ENCODE measurements at places on chromosomes 6 and 20.

DNA sequence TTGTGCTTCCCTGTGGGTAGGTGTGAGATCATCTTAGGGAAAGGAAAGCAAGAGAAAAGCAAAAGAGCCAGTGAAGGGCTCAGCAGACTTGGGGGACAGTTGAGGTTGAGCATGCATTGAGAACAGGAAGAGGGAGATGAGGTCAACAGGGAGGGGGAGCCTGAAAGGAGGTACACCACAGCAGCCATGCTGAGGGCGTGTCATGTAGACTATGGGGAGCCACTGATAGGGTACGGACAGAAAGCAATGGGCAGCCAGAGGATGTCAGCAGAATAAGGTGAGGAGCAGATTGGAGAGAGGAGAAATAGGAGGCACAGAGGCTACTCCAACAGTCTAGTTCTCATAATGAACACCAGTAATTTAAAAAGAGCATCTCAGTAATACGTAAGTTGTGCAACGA, 351.1 kb upstream of the HTR1E start:
- DNase-seq = no peak

DNA sequence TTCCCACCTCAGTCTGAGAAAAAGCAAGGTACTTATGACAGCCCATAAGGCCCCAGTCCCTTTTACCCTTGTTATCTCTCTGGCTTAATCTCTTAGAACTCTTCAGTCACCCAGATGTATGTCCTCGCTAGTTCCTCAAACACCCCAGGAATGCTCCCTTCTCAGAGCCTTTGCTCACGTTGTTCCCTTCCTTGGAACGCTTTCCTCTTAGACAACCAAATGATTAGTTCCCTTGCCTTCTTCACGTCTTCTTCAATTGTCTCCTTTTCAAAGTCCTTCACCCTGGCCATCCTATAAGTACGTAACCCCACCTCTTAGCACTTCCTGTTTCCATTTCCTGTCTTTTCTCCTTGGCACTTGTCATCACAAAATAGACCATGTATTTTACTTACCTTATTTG, 1.1 kb upstream of the APOBEC2 start:
- DNase-seq = no peak

DNA sequence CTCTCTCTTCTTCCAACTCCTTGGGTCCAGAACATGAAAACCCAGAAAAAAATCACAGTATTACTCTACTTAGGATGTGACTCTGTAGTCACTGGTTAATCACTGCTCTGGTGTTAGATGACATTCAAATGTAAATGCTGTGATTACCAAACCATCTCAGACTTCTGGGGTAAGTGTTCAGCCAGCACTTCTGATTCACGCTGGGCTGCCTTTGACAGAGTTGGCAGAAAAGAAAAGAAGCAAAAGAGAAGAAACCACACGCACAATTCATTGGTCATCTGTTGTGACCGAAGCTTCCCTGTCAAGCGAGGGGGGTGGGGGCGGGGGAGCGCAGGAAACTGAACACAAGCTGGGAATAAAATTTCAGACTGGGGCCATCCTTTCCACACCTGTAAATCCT, 82.7 kb downstream of the PSMG4 start:
- DNase-seq = no peak

DNA sequence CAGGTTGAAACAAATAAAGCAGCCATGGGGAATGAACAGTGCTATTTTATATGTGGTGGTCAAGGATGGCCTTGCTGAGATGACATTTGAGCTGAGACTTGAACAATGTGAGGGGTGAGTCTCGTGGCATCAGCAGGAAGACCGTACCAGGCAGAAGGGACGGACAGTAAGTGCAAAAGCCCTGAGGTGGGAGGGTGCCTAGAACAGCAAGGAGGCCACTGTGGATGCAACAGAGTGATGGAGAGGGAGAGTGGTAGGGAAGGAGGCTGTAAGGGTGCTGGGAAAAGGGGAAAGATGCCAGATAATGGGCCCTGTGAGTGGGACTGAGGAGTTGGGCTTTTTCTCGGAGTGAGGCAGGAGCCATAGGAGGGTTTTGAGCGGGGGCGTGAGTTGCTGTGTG, 11.5 kb downstream of the KCNB1 start:
- no peak for DNase-seq

DNA sequence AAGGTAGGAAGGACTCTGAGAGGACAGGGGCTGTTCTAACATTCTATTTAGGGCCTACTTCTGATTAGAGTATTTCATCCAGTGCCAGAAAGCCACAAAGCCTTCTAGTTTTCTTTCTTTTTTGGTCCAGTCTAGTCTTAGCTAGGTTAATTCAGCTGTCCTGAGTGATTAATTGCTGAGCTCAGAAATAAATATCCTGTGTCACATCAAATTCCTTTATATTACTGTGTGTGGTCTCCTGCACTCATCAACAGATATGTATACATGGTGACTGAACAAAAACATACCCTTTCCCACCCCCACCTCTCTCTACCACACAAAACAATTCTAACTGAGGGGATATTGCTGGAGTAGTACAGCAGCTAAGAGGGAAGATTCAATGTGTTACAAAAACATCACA, 601.5 kb upstream of the NRSN1 start:
- DNase-seq = no peak

GRCh38 chr6:13847326-13848050, 33.1 kb upstream of the MCUR1 start:
- DNase-seq = no peak

DNA sequence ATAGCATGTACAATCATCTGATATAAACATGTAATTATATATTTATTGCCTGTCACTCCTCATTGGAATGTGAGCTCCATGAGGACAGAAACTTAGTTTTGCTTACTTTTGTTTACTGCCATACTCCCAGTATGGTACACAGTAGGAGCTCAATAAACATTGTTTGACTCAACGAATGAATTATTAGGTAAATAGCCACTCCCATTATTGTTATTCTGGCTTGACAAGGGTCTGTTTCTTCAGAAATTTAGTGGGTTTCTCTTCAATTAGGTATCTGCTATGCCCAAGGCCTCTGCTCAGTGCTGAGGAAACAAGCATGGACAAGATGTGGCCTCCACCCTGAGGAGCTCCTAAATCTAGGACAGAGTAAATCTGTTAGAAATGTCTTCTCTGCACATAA, 6.3 kb downstream of the BCL2L1 start:
- DNase-seq = no peak

- no peak for DNase-seq
Observed at GRCh38 chr6:130187335-130188206, 35.2 kb downstream of the SAMD3 start.

Measured in NCI-H187 treated with DMSO at 0.1 percent for 48 hours (cell line).